ENCODE measurements at places on chromosomes 12 and 14.

DNA sequence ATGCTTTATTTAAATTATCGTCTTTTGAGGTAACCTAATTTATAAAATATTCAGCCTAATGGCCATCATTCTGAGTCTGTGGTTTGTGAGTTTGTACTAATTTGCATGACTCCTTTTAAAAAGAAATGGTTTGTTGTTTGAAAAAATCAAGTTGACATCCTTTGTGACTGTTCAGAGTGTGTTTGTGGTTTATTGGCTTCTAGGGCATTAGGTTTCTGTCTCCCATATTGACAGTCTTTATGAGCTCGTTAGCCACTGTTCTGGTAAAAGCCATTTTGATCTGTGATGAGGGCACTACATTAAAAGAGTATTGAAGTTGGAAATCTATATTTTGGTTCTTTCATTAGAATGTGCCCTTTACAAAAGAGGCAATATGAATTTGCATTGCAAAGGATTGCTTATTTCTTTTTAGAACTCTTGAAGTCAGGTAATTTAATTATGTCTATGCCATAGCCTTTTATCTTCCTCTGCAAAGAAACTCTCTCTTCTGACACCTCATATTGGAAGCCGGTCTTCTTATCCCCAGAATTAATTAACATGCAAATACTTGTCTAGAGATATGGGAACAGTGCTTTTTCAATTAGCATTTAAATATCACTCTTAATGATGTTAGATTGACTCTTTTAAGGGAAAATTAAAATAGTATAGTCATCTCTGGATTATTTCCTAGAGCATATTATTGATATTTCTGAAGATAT is 95.0 kb downstream of the CRADD start:
- DNase-seq: no peak

GRCh38 chr12:131808744-131809371 is 19.3 kb upstream of the MMP17 start:
- DNase-seq: peak; percentile 23

DNA sequence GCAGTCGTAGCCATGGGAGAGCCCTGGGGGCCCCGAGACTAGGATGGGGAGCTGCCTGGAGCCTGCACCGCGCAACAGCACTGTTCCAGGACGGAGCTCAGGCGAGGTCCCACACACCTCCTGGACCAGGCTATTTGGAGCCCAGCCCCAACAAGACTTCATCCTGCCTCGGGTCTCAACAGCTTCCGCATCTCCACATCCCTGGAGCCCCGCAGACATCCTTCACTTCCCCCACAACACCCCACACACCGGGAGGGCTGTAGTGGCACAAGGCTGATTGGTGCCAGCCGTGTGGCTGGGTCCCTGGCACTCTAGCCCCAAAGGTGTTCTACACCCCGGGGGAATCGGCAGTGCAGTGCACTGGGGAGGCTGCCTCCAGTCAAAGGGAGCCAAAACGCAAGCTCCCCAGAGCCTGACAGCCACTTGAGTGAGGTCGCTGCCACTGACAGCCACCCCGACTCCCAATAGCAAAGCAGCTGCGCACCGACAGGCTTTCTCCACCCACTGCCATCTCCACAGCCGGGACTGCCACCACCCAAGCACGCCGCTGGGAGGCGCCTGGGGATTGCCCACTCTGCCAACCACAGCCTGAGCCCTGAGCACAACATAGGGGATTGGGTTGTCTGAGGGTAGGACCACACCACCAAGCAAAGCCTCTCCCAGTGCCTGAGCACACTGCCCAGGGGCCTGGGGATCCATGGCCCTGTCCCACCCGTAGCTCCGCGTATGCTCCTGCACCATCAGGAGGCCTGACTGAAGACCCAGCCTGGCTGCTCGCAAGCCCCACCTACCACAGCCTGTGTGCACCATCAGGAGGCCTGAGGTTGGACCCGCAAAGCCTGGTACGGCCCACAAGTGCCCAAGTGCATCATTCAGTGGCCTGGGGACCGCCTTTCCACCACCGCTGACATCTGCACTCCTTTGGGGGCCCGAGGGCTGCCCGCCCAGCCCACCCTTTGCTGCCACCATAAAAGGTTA is 13.2 kb upstream of the KLRF1 start:
- DNase-seq: peak; percentile 87

GRCh38 chr12:54282949-54283593 is 2.5 kb downstream of the HNRNPA1 start:
- peak; percentile 32 for DNase-seq

GRCh38 chr12:67331123-67331522 is 62.0 kb downstream of the CAND1 start:
- DNase-seq: no peak

DNA sequence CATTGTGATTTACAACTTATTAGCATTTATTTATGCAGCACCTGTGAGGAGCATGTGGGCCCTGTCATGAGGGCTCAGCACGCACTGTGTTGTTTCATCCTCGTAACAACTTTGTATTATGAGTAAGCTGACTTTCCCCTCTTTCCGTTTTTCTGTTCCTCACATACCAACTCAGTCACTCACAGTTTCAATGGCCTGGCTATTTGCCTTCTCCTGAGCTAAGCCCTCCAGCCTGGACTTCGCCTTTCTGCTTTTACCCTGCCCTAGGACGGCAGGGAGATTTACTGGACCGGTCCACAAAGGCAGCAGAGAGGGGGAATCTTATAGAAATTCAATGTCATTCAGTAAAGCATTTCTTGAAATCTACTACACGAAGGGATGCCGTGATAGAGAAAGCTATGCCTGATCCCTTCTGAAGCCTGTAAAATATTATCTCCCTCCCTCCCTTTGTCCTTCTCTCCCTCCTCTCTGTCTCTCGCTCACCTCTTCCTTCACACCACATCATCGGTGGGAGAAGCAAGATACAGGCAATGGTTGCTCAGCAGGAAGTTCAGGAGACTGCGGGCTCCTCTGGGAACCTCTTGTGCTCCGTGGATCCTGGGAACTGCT is 219.2 kb upstream of the TBX3 start:
- no peak for DNase-seq

DNA sequence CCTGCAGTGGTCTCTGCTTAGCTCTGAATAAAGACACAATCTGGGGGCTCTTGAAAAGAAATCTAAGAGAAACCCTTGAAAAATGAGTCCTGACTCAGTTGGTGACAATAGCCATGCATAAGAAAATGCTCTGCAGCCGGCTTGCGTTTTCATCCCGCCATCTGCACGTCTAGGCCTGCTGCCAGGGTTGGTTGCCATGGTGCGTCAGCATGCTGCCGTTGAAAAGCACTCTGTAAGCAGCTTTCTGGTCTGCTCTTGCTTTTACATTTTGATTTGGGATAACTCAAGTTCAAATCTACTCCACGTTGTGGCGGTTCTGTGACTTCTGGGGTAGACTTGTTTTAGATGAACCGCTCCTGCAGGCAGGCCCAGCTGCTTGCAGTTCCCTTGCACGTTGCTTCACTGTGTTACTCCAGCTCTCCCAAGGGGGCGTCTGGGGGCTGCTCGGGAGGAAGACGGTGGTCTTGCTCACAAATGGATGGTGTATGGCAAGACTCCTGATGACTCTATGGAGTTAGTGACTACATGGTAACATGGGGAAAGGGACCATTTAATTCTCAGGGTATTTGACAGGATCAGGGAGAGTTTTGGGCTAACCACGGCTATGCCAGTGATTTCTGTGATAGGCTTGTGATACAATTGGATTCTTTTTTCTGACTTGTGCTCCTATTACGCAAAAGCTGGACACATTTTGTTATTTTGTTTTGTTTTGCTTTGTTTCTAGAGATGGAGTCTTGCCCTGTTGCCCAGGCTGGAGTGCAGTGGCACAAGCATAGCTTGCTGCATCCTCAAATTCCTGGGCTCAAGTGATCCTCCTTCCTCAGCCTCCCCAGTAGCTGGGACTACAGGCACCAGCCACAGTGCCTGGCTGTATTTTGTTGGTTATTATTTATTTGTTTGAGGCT is 15.8 kb downstream of the WNT5B start:
- no peak for DNase-seq

GRCh38 chr14:37579274-37579673 is 15.8 kb downstream of the FOXA1 start:
- no peak for DNase-seq

DNA sequence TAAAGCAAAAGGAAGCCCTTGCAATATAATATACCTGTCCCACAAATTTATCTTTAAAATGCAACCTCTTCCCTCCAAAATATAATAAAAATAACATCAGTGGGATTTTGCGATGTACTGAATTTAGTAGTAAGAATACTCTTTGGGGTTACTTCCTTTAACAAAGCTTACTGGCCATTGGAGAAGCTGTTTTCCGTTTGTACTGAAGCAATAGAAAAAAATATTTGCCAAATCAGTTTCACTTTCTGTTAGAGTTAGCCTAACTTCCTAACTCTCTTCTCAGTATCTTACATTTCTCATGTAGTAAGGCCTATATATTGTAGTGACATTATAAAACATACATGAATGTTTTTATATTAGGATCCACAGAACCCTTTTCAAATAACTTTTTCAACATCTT is 3.7 kb downstream of the MAX start:
- no peak for DNase-seq

- peak; percentile 65 for DNase-seq
Measured at GRCh38 chr12:117236456-117237001, 46.3 kb upstream of the FBXO21 start.

Data from T-helper 2 cell treated with Interferon-gamma antibody and Interleukin-4, amounts not matched to agents 5 μg/mL and 100 μg/mL, for 36 hours (primary cell).